GM23248 (cell line): ENCODE measurements at places on chromosomes 7 and 10. TPM values are rescaled to one million over a fixed set of nuclear protein-coding genes. Genes with fewer than 3 reads are reported as not detected.

DNA sequence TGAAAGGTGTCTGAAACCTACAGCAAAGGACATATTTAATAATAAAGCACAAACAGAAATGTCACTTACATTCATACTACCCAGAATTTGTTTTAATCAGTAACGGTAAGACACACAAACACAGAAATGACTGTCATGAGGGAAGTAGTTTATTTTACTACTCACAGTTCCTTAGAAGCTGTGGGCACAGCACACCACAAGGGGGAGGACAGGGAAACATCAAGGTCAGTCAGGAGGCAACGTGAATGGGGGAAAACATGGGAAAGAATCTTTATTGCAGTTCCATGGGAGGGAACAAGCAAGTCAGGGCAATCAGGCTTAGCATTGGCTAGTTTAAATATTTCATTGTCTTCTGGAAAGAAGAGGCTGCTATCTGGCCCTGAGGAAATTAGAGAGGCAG is 123.8 kb upstream of the PDSS1 start:
- no peak for DNase-seq

DNA sequence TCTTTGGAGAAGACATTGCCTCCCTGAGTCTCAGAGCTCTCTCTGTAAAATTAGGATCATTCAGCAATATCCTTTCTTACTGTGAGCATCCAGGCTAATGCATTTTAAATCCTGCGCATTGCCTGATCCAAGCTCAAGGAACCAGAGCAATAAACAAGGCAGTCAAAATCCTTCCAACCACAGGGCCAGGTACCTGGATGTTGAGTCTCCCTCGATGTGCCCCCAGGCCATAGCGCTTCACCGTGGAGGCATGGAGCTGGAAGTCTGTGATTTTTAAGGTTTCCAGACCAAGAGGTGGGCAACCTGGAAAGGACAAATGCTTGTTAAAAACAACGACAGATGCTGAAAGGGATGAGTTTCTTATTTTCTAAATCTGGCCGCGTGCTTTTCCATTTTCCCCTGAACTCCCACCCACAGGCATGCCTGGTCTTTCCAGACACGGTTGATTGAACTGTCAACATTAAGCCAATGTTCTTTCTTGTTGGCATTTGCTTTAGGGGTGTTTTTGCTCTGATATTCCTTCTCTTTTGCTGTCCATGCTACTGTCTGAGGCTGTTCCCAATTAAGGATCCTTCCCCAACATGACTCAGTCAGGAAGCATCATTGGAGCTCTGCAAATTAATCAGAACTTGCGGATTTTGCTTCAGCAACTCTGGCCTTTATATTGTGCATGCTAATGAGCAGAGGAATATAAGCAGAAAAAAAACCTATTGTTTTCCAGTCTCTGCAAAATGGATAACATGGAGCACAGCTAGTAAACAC is 29.0 kb downstream of the CPXM2 start:
- peak; percentile 74 for DNase-seq

DNA sequence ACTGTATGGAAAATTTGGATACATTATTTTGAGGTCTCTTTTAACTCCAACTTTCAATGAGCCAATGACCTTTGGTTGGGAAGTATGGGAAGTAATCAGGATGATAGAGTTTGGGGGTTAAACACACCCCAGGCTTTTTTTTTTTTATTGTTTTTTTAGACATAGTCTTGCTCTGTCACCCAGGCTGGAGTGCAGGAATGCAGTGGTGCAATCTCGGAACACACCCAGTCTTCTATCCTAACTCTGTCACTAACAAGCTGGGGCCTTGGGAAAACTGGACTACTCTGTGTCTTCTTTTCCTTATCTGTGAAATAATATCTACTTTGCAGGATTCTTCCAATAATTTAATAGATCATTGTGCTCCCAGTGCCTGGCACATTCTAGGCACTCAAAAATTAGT is 37.6 kb upstream of the AGBL3 start:
- DNase-seq: peak; percentile 74

DNA sequence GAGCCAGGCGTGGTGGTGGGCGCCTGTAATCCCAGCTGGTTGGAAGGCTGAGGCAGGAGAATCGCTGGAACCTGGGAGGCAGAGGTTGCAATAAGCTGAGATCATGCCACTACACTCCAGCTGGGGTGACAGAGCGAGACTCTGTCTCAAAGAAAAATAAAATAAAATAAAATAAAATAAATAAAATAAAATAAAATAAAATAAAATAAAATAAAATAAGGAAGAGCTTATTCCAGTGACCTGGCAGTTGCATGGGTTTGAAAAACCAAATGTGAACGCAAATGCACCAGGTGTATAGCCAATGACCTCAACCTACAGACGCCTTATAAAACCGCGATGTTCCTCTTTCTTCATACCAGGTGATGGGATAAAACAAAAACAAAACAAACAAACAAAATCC is 995.7 kb downstream of the TYW1 start:
- DNase-seq: no peak

GRCh38 chr10:131003455-131003854 is 308.1 kb downstream of the TCERG1L start:
- DNase-seq: no peak

DNA sequence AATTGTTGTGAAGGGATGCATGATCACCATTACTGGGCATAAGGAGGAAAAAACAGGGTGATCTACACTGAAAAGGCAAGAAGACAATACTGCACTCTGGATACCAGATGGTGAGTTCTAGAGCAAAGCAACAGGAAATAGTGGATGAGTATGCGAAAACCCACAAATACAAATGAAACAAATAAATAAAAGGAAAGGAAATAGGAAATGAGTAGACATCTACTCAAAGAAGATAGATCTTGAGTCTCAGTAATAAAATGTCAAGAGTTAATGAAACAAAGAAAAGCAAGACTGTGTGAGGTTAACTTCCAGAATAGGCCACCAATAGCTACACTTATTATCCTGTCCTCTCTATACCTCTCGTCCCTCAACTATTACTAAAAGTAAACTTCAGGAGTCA is 11.7 kb downstream of the ORC5 start:
- no peak for DNase-seq

GRCh38 chr10:99841746-99842145 is 59.3 kb downstream of the ABCC2 start:
- no peak for DNase-seq

- DNase-seq: no peak
These were observed 30.1 kb downstream of the OSBPL3 start for GRCh38 chr7:24949884-24950283.

- no peak for DNase-seq
These were observed 735.9 kb downstream of the PCDH15 start for GRCh38 chr10:54065106-54065505.

- peak; percentile 43 for DNase-seq
These were observed 1.5 kb downstream of the PRKAR2B start for GRCh38 chr7:107045980-107046379.

GRCh38 chr10:83987216-83987615 is 152.1 kb upstream of the GHITM start:
- DNase-seq: no peak

GRCh38 chr10:17685233-17685840 is 41.4 kb downstream of the STAM start:
- no peak for DNase-seq

GRCh38 chr10:86306628-86307278 is 59.8 kb downstream of the GRID1 start:
- peak; percentile 33 for DNase-seq

DNA sequence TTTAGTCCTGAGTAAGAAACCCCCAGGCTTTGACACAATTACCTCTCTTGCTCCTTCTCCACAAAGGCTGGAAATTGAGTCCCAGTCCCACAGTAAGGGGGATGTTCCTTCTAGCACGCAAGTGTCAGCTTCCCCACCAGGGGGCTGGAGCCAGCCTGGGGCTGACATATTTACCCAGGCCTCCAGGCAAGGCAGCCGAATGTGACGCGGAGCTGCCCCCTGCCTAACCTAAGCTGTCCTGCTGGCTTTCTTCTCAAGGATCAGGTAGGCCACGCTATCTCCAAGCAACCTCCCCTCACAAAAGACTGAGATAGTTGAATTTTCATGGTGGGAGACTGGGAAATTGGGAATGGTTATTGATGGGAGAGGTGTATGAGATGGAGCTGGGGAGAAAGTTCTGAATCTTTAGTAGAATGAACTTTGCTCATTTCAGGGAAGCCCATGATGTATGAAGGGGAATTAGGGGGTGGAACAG is 19.2 kb upstream of the BMPER start:
- peak; percentile 42 for DNase-seq

GRCh38 chr7:16086743-16087142 is 334.6 kb downstream of the CRPPA start:
- no peak for DNase-seq

DNA sequence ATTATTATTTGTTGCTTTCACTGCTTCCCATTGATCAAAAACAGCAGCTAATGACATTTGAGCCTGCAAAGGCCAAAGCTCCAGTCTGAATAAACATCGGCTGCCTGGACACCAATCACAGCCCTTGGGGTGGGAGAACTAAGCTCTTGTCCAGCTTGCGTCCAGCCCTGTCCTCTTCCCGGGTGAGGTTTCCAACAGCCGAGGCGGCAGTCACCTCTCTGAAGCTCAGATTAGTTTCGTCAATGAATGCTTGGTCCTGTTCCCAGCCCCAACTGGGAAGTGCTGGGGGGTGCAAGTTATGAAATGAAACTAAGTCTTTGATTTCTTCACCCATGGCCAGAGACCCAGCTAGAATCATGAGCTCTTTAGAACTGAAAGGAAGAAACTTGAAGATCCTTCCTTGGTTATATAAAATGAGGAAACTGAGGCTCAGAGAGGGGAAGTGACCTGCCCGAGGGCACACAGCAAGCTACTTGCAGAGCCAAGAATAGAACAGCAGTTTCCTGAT is 114.0 kb upstream of the TCF7L2 start:
- DNase-seq: no peak

DNA sequence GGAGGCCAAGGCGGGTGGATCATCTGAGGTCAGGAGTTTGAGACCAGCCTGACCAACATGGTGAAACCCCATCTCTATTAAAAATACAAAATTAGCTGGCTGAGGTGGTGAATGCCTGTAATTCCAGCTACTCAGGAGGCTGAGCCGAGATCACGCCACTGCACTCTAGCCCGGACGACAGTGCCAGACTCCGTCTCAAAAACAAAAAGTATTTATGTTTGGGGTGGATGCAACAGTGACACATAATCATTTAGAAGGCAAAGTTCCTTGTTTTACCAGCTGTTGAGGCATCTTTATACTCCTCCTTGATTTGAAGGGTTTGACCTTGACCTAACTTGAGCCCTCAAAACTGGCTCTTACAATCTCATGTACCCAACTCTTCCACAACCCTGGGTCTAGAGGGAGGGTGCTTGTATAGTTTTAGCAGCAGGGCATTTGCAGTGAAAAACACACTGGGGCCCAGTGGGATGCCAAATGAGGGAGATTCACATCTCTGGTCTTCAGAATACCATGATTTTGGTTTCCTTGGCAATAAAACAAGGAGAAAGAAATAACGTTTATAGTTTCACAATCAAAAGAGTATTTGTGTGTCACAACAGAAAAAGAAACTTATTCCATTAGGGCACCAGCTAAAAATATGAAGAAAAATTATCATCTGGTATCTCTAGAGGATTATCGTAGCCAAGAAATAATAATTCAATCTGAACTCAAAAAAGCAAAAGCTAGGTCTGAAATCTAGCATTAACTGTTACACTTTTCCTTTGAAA is 14.2 kb upstream of the TMEM254 start:
- DNase-seq: peak; percentile 41

DNA sequence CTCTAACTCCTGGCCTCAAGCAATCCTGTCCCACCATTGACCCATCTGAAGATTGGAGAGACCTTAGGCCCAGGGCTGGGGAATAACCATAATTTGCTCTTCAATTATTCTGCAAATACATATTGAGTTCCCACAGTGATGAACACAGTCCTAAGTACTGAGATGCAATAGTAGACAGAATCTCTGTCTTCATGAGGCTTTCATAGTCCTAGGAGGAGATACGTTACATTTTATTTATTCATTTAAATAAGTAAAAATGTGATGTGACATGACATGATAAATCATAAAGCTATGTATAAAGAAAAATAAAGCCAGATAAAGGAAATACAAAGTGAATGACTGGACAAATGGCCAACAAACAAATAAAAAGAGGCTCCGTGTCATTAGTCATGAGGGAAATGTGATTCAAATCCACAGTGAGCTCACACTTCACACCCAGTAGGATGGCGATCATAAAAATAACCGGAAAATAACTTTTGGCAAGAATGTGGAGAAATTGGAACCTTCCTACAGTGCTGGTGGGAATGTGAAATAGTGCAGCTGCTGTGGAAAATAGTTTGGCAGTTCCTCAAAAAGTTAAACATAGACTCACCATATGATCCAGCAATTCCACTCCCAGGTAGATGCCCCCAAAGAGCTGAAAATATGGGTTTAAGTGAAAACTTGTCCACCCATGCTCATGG is 52.1 kb upstream of the JCAD start:
- peak; percentile 89 for DNase-seq

- peak; percentile 30 for DNase-seq
These were observed 594.9 kb downstream of the INHBA start for GRCh38 chr7:41107938-41108448.

- peak; percentile 61 for DNase-seq
These were observed at the start of gene KCNMA1 for GRCh38 chr10:77637532-77638320. TSS of gene KCNMA1 (minus strand) at chr10:77637808.

- DNase-seq: peak; percentile 20
These were observed 36.4 kb downstream of the ZNF438 start for GRCh38 chr10:30995081-30995770.

- DNase-seq: no peak
These were observed 132.3 kb upstream of the CHST15 start for GRCh38 chr10:124225467-124226270.

DNA sequence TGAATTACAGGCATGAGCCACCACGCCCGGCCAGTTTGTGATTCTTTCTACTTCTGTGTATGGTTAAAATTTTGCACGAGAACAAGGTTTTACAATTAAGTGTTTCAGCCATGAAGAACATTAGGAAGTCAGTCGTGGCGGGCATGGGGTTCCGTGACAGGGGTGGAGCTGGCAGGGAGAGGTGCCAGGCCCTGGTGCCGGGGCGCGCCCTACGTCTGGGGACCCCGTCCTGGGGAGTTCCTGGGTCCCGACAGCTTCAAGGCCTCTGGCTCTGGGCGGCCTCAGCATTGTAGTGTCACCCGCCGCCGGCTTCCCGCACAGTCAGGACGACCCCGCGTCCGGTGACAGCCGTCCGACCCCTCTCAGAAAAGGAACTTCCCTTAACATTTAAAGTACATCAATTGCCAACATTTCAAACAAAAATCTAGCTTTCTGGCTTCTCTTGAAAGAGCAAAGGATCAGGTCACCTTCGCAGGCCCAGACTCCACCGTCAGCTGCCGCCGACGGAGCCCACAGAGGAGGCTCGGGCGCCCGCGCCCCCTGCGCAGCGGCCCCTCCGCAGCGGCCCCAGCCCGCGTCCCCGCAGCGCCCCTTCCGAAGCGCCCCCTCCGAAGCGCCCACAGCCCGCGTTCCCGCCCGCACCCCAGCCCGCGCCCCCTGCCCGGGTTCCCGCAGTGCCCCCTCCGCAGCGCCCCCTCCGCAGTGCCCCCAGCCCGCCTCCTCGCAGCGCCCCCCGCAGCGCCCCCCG is 23.2 kb upstream of the MKI67 start:
- DNase-seq: no peak

GRCh38 chr7:22601812-22602565 is 102.0 kb upstream of the STEAP1B start:
- peak; percentile 66 for DNase-seq

Gene KLF14
- 0.11 TPM in 1 of 2 replicates, not detected in the other for total RNA-seq

Gene INSIG1
- total RNA-seq: 40.3 and 45.3 TPM in 2 replicates

Gene C10orf105
- total RNA-seq: not detected in 2 replicates

Gene SFMBT2
- total RNA-seq: 0.13 and 0.22 TPM in 2 replicates

Gene PALD1
- total RNA-seq: not detected in 2 replicates

Gene GRID2IP
- not detected in 2 replicates for total RNA-seq

Gene SPDYE11
- not detected in 2 replicates for total RNA-seq

Gene SPDYE8
- not detected in 2 replicates for total RNA-seq

Gene NEUROG3
- total RNA-seq: not detected in 2 replicates

Gene SAMD8
- 30.5 and 31.5 TPM in 2 replicates for total RNA-seq

Gene LIPM
- not detected in 2 replicates for total RNA-seq

Gene BET1
- 51.5 and 55.9 TPM in 2 replicates for total RNA-seq
